HuH-7.5 (cell line): ENCODE measurements at places on chromosomes 3 and 15.
A peak's percentile ranks its signal among the peaks of the same experiment; 100 is the strongest.

DNA sequence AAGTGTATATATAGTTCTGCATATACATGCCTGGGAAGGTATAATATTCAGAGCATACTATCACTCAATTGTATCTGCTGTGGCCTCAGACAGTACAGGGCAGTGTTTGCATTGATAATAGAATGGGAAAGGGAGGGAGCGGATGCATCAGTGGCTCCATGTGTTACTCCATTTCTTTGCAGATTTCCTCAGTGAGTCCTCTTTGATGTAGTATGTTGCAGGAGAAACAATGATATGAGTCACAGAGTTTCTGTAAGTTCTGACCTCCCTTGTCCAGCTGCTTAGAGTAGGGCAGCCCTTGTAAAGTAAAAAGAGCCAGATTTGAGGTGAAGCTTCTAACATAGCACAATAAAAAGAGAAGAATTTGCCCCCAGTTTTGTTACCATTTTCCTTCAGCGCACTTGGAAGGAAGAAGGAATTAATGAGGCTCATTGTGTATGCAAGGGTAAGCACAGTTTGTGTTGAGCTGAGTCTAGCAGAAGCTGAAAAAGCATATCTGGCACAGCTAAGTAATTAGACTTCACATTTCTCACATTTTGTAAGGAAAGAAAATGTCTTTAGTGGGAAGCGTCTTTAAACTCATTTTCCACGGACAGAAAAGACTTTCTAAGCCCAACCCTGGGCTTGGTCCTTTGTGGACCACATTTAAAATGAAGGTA lies 555.8 kb upstream of the IL12A start:
- DNase-seq: no peak

DNA sequence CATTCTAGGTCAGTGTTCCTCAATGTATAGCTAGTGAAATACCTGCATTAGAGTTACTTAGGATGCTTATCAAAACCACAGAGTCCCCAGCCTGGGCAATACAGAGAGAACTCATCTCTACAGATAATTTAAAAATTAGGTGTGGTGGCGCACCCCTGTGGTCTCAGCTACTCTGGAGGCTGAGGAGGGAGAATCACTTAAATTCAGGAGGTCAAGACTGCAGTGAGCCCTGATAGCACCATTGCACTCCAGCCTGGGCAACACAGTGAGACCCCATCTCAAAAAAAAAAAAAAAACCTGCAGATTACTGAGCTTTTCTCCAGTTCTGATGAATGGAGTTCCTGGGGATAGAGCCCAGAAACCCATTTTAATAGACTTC lies 10.1 kb upstream of the MINDY2 start:
- no peak for DNase-seq

- no peak for DNase-seq
Observed at GRCh38 chr3:14457999-14458398, 55.6 kb downstream of the SLC6A6 start.

DNA sequence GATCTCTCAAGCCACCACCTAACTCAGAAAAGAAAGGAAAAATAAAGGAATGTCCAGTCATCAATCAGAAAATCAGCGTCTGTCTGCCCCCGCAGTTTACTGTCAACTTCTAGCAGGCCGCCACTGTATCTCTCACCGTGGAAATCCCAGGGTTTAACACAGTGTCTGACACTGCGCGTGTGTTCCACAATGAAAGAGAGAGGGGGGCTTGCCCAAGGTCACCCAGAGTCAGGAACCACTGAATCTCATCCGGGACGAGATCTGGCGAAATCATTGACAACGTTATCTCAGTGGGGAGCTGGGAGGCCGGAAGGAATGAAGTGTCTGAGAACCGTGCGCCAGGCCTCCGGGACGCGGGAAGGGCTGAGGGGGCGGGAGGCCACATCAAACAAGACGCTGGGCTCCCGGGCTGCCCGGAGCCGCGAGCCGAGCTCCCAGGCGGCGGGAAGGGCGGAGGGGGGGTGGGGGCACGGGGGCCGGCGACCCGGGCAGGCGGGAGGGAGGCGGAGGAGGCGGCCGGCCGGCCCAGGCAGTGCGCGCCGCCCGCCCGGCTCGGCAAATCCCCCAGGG lies 2.2 kb upstream of the HES1 start:
- DNase-seq: no peak

DNA sequence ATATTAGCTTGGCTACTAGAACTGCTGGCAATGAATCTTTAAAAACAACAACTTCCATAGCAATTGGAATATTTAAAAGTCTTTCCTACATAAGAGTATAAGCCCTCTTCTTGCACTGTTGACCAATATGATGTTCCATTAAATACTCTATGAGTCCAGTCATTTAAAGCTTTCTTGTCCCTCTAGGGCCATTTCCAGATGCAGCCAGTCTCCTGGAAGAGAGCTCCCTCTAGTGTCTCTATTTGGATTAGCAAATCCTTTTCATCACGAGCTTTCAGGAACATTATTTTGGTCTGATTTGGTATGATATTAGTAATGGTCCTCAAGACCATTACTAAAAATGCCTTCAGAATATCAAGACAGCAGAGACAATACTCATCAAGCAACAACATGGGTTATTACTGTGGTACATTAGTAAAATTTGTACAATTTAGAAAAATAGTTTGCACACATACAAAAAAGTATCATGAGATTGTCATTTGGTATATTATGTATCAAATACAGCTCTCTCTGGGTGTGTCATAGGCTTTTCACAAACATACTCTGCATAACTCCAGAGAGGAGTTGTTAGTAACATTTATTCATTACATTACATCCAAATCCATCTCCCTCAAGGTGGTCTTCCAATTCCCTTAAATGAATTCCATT lies 101.3 kb downstream of the DPH6 start:
- peak; percentile 27 for DNase-seq

GRCh38 chr15:99098991-99099390 lies 5.9 kb upstream of the SYNM start:
- DNase-seq: no peak

GRCh38 chr3:55165278-55165677 lies 237.4 kb upstream of the LRTM1 start:
- DNase-seq: no peak

GRCh38 chr3:111943533-111943932 lies 35.3 kb upstream of the ABHD10 start:
- no peak for DNase-seq

- DNase-seq: peak; percentile 85
Observed at GRCh38 chr3:11480663-11481298, 162.9 kb downstream of the VGLL4 start.

- no peak for DNase-seq
Observed at GRCh38 chr15:83205725-83206324, 1.8 kb downstream of the HDGFL3 start.

DNA sequence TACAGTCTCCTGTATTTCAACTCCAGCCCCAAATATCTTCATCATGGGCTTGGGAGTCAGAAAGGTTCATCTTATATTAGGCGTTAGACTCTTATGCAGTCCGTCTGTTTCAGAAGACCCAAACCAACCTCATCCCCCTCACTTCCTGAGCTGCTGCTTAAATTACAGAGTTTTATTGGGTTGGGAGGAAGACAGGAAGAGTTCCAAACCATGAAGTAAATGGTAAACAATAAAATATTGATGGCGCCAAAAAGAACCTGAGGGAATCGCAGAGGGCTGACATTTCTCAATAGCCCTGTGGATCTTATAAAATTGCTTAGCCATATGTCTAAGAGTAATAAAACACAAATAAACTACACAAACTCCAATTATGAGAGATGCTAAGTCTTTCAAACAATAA lies 116.9 kb upstream of the C3orf80 start:
- DNase-seq: no peak

GRCh38 chr3:46890132-46890531 lies 12.6 kb downstream of the PTH1R start:
- DNase-seq: no peak

DNA sequence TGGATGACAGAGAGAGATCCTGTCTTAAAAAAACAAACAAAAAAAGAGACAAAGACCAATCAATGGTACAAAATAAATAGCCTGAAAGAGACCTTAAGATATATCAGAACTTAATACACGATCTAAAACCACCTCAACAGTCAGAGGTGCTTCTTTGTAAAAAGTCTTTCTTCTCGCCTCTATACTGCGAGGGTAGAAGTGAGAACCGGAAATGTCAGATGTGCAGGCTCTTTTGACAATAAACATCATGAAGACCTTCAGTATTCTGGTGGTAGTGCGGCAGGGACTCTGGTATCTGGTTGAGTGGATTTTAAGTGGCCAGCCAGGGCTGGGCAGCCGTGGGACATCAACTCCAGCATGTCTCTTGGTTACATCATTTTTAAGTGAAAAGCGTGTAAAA lies 30.0 kb downstream of the RUBCN start:
- DNase-seq: no peak

- DNase-seq: no peak
Observed at GRCh38 chr3:78905700-78906099, 862.1 kb downstream of the ROBO1 start.

DNA sequence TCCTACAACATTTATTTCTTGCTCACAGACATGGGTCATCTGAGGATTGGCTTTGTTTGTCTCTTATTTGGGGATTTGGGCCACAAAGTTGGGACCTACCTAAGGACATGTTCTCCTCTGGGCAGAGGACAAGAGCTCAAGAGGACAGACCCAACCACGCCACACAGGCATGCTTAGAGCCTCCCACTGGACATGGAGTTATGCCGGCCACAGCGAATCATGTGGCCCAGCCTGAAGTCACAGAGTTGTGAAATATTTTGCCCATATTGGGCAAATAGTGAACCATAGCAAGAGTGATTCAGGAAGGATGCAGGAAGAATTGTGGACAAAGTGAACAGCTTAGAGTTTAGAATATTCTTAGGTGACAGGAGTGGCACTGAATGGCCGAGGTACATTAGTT lies 9.9 kb downstream of the TRAK1 start:
- DNase-seq: peak; percentile 18

DNA sequence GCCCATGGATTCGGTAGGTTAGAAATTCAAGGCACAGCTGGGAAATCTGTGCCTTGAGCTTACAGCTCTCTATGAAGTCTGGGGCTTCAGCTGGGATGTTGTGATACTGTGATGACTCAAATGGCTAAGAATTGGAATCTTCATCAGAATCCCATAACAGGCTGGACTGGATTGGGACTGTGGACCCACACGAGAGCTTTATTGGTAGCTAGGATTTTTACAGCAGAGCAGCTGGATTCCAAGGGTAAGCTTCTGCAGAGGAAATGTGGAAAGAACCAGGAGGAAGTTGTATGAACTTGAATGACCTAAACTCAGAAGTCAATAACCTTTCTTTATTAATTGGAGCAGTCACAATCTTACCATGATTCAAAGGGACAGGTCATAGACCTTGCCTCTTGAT lies 1187.1 kb downstream of the ROBO1 start:
- DNase-seq: no peak

DNA sequence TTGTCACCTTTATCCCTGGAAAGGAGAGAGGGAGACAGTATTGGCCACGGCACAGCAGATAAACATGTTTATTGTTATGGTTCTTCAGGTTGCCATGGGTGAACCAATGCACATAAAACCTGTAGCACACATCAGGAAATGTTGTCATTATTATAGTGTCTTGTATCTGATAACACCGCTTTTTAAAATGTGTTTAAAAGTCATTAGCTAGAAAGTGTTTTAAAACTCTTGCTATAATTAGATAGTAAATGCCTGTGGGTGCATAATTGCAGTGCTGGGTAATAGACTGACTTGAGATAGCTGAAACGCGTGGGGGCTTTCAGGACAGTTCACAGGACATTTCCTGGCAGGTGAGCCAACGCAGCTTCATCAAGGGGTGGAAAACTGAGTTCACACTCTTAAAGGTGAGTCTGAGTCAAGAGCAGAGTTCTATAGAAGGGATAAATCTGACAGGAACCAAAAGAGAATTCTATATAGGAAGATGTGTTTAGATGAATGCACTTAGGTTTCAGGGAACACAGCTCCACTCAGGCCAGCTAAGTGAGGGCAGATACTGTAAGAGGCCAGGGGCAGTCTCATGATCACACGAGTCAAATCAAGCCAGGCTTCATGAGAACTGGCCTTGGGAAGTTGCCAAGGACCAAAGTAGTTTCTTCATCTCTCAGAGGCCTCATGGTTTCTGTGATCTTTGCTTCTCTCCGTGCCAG lies 35.6 kb upstream of the PPP4R2 start:
- DNase-seq: no peak

DNA sequence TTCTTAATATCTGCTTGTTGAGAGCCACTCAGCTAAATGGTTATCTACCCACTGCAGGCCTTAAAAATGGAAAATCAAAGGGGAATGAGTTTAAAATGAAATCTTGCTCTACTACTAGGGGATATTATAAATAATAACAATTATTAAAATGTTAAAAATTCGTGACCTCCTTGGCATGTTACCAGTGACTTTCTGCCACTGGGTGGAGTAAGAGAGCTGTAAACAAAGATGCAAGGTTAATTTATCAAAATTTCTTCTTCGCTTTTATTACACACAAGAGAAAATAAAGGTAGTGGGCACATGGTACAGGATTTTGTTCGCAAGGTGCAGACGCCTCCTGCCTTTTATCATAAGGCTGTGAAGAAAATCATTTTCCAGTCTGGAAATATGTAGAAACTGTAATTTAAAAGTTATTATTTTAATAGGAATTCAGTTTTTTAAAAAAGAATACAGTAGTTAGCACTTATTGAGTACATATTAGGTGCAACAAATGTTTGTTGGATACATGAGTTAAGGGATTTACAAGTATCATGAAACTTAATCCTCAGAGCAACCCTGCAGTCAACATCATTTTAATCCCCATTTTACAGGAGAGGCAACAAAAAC lies 272.6 kb downstream of the SUCLG2 start:
- no peak for DNase-seq

- no peak for DNase-seq
Observed at GRCh38 chr15:100310513-100311153, 31.1 kb downstream of the ADAMTS17 start.

DNA sequence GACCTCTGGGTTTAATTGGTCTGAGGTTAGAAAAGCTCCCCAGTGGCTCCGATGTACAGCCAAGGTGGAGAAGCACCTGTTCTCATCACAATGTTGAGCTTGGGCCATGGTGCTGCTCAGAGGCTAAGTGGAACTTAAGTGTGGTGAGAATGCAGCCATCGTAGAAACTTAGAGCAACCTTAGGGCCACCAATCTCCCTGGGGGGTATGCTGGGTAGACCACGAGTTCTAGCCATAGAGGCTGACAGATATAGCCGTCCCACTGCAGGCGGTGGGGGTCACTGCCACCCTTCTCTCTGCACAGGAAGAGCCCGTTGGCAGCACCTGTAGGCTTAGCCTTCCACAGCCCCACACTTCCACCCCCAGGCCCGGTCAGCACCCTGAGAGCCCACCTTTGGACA lies 38.0 kb downstream of the MGLL start:
- no peak for DNase-seq

DNA sequence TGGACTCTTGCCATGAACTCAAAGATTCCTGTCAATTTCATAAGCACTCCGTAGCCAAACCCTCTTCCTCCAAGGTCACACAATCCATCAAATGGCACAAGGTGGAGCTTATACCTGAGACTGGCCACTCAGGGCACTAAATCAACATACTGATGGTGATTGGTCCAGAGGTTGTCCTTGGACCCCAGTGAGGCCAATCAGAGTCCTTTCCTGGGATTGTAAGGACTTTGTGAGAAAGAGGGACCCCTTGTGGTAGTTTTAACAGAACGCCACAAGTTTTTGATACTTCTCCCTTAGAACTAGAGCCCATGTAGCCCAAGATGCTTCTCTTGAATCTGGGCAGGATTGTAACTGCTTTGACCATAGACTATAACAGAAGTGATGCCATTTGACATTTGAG lies 44.4 kb upstream of the LARS2 start:
- DNase-seq: peak; percentile 20

- no peak for DNase-seq
Observed at GRCh38 chr3:9135930-9136525, 113.4 kb downstream of the SRGAP3 start.

- DNase-seq: no peak
Observed at GRCh38 chr15:68085052-68085451, 30.9 kb downstream of the PIAS1 start.

- DNase-seq: no peak
Observed at GRCh38 chr3:16448639-16449070, 64.8 kb downstream of the RFTN1 start.
